ENCODE measurements at places on chromosomes 7 and 10.

GRCh38 chr10:132010483-132010882 lies 28.8 kb upstream of the BNIP3 start:
- no peak for DNase-seq

DNA sequence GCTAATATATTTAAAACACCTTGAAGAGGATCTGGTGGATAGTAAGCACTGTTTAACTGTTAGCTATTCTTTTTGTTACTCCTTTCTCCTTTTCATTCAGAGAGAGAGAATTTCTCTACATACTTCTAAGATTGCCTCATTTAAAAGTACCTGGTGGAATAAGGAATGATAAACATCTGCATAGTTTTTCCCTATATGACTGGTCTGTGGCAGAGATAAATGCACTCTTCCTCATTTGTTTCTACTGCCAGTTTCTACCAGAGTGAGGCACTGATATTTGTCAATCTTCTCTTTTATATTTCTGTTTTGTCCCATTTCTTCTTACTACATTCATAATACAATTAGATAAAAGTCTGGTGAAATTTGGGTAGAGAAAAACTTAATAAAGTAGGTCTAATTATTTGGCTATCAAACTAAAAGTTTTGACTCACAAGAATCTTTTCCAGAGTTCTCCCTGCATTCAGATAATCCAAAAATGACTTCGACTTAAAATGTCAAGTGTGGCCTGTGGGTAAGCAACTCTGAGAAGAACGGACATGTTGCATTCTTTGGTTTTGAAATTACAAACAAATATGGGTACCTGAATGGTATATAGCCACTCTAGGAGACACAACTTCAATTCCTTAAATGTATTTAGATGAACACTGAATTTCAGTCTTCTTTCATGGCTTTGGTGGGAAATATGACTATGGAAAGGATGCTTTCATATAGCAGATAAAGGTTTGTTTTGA lies 38.8 kb downstream of the RNLS start:
- no peak for DNase-seq

DNA sequence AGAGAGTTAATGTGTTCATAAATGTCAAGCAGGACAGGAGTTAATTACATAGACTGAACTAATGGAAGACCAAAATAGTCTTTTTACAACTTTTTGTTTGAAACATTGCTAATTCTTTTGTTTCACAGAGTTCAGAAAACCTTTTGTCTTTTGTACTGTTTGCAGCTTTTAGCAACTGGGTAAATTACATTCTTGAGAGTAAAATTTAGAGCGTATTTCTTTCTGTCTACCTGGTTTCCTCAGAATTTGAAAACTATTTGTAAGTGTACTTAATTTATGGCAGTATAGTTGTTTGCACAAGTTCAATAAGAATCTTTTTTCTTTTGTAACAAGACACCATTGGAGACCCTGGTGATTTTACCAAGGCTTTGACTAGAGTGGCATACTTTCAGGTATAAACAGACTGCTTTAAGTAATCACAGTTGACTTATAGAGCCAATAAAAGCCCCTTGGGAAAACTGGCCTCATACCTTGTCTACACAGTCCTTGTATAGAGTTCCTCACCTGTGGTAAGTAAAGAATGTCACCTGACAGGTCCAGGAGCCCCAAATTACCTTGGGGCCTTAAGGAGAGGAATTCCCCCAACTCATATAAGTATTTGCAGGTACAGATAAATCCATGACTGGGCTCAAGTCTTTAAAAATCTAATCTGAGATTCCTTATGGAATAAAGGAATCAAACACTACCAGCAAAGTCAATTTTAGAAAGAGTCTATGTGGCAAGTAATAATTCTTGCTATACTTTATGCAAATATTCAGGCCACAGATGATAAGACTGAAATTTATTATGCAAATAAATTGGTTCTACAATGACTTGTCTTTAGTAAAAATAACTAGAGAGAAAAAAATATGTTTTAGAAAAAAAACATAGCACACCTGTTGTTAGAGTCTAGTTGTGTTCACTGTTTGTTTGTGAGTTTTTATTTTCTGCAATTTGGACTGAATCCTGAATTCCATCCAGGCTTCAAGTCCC lies 23.6 kb upstream of the CREB3L2 start:
- no peak for DNase-seq

GRCh38 chr10:78502210-78502936 lies 468.7 kb downstream of the RPS24 start:
- DNase-seq, result no peak

GRCh38 chr7:33870120-33870519 lies 35.2 kb upstream of the BMPER start:
- no peak for DNase-seq

GRCh38 chr10:7720478-7720877 lies 17.4 kb downstream of the ITIH2 start:
- no peak for DNase-seq

DNA sequence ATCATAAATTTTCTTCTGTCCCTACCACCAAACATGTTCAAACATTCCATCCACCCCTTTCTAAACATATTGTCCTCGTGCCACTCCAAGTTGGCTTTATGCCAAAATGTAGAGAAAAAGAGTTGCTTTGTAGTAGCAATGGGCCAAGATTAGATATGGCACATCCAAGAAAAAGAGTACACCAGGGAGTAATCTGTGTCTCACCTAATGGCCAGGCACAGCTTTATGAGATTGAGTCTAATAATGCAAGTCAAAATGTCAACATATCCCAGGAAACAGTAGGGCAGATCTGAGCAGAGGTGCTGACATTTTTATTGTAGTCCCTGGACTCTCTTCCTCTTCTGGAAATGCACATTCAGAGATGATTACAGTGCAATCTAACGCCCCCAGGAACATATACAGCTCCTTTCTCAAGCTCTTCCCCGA lies 5.7 kb upstream of the OR6V1 start:
- DNase-seq, result no peak

DNA sequence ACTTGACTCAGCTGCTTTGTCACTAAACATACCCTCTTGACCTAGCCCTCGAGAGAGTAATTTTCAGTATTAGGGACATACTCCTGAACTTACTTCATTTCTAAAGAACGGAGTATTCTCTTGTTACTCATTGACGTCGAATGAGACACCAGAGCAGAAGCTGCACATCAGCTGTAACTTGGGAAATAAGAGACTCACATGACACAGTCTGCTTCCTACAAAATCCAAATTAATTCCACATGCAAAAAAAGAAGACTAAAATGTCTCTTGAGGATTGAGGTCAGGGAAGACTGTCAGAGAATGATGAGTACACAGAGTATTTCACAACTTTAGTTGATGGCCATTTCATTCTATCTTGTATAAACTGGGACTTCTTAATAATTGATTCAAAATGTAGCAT lies 114.7 kb upstream of the EGFR start:
- DNase-seq, result no peak

DNA sequence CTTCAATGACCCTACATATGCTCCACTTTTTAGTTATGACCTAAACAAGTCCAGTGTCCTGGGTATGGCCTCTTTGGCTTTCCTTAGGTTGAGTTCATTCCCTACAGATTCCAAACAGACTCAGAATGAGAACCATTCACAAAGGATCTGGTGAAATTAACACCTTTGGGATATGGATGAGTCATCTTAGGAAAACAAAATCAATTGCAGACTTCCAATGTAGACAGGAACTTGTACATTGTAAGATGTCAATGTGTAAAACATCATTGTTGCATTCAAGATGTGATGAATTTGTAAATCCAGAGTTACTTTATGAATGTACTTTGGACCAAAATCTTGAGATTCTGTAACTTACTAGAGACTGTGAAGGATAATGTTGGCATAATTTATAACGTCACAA lies 43.4 kb upstream of the HECTD2 start:
- no peak for DNase-seq

DNA sequence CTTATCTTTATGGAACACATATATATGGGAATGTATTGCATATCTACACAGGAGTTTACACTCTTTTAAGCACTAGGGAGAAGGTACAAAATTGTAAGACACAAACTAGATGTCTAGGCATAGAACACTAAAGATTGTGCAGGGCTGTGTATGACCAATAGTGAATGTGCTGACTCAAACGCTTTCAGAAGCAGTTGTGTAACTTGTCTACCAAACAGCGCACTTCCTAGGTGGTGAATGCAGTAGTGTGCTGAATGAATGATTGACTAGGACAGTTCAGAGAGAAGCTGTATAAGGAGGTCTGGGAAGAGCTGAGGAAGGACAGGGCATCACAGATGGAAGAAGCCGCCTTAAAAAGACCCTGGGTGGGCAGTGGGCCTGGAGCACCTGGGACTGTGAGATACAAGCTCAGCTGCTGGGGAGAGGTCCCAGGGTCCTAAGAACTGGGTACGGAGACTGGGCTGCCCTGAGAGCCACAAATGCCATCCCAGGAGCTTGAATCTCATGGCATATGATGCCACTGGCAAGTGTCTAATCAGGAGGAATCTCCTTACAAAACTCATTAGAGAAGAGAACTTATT lies 14.2 kb downstream of the CLRN3 start:
- DNase-seq, result no peak

GRCh38 chr10:28410420-28411135 lies 107.7 kb upstream of the MPP7 start:
- no peak for DNase-seq

DNA sequence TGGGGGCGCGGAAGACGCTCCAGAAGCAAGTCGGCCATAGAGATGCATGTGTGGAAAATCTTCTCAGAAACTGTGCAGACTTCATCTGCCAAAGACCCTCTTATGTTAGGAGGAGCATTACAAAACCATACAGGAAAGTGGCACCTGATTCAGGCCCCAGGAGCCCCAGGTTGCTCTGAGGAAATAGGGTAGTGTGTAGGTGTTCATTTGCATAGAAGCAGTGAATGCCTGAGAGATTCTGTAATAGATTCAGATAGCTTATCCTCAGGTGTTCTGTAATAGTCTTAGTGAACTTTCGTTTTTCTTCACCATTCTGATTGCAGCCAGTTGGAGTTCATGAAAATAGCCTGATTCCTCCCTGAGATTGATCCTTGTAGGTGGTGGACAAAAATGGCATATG lies 106.4 kb upstream of the GJD4 start:
- peak; percentile 9 for DNase-seq

DNA sequence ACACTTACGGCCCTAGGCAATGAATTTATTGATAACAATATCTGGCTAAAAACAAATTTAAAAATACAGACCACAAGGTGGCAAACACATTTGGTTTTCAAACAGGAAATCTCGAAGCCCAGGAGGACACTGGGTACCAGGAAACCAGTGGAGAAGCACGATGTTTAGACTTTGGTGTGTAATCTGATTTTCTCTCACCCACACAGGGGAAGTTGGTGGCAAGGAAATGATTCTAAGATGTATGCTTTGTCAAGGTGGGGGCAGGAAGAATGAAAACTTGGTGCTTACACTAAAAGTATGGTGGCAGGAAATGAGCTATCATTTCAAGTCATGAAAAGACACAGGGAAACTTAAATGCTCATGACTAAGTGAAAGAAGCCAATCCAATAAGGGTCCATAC lies 113.2 kb upstream of the ANKRD1 start:
- DNase-seq, result no peak

DNA sequence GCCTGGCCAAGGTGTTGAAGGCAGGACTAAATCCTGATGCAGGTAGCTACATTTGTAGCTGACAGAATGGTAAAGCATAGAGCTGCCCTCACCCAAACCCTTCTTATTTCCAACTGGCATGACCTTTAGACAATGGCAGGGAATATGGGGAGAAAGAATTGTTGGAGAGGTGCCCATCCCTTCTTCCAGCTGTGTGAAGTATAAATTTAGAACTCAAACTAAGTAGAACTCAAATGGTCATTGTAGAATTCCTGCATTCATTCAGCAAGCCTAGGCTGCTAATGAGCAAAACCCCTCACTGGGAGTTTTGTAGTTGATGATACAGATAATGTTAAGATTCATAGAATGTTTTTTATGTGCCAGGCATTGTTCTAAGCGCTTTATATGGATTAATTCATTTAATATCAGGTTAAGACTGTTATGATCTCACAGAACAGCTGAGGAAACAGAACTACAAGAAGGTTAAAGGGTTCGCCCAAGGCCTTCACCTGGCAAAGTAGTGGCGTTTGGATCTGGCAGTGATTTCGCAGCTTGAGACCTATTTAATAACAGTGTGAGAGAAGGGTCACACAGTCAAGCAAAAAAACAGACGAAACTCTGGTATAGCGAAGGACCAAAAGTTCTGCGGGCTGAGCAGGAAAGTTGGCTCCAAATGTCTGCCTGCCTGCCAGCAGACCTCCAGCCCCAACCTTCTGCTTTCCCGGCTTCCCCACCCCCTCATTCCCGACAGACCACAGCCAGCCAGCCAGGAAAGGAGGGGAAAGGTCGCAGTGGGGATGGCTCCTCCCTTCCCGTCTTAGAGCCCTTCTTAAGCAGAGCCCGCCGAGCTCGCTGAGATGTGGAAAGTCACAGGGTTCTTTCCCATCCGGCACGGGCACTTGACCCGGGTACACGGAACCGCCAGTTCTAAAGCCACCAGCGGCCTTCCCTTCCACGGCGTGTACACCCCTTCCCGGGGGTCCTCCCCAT lies 1.6 kb upstream of the HILPDA start:
- DNase-seq, result no peak

GRCh38 chr7:91787931-91788330 lies 92.6 kb downstream of the MTERF1 start:
- DNase-seq, result no peak

GRCh38 chr7:96089511-96089910 lies 232.4 kb downstream of the SLC25A13 start:
- DNase-seq, result no peak

- DNase-seq, result no peak
These were observed 43.1 kb upstream of the TRUB1 start for GRCh38 chr10:114894911-114895310.

DNA sequence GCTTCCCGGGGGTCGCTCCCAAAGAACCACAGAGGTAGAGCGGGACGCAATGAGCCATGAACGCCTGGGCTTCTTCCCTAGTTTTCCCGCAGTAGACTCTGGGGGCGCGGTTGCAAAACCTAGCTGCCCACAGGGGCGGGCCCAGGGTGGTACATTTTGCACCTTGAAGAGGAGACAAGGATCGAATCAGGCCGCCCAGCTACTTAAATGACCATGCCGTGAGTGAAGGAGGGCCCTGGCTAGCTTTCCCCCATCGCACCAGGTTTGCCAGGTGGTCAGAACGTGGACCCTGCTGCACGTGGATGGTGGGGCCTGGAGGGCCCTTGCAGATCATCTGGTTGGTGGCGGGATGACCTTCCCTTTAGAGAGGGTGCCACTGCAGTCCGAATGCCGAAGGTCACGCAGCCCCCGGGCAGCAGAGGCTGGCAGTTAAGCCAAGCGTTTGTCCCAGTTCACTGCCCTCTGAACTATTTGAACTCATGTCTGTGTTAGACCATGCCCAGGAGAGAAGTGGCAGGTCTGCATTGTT lies 604 bp upstream of the SHTN1 start:
- DNase-seq, result no peak
